ENCODE measurements at places on chromosomes 13 and 19.
A peak's percentile ranks its signal among the peaks of the same experiment; 100 is the strongest.

- no peak for DNase-seq
Observed at GRCh38 chr19:10646456-10647159, 7.5 kb upstream of the ILF3 start.

DNA sequence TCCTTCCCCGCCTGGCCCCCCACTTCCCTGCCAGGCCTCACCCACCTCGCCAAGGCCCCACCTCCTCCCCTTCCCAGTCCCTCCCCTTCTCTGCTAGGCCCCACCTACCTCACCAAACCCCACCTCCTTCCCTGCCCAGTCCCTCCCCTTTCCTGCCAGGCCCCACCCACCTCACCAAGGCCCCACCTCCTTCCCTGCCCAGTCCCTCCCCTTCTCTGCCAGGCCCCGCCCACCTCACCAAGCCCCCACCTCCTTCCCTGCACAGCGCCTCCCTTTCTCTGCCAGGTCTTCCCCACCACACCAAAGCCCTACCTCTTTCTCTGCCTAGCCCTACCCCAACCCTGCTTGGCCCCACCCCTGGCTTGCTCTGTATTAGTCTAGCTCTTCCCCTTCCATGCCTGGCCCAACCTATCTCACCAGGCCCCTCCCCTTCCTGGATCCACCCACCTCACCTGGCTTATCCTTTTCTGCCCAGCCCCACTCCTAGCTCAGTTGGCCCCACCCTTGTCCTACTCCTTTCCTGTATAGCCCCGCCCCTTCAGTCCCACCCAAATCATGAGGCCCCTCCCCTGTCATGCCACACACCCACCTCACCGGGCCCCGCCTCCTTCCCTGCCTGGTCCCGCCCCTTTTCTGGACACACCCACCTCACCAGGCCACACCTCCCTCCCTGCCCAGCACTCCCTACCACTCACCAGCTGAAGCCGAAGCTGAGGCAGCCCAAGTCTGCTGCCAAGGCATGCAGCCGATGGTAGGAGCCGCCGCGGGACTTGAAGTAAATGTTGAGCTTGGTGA lies 16.2 kb downstream of the CERS1 start:
- DNase-seq, result no peak

DNA sequence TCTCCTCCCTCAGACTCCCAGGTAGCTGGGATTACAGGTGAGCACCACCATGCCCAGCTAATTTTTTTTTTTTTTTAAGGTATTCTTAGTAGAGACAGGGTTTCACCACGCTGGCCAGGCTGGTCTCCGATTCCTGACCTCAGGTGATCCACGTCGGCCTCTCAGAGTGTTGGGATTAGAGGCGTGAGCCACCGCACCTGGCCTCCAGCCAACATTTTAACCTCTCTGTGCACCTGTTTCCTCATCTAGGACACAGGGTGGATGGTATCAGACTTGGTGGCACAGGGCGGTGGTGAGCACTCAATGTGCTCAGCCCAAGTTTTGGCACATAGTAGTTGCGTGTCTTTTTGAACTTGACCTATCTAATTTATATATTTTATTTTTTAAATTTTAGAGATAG lies 12.5 kb downstream of the APBA3 start:
- no peak for DNase-seq

GRCh38 chr19:10699650-10700335 lies 1.4 kb upstream of the QTRT1 start:
- peak; percentile 52 for DNase-seq

DNA sequence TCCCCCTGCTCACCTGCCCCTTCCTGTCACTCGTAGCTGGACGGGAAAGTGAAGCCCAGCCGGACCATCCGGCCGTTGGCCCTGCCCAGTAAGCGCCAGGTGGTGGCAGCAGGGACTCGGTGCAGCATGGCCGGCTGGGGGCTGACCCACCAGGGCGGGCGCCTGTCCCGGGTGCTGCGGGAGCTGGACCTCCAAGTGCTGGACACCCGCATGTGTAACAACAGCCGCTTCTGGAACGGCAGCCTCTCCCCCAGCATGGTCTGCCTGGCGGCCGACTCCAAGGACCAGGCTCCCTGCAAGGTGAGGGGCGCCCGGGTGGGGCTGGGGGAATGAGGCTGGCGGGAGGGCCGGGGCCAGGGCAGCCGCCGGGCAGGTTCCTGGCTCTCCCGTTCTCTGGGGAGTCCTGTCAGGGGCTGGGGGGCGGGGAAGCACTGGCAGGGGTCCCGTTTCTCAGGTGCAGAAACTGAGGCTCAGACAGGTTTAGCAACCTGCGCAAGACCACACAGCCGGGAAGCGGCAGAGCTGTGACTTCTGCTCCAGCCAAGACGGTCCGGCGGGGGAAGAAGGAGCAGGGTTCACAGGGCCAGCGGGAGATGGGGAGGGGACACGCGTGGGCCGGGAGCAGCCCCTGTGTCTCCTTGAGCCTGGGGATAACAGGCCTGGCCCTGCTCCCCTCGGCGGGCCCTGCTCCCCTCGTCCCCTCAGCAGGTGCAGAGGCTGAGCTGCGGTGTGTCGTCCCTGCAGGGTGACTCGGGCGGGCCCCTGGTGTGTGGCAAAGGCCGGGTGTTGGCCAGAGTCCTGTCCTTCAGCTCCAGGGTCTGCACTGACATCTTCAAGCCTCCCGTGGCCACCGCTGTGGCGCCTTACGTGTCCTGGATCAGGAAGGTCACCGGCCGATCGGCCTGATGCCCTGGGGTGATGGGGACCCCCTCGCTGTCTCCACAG lies 5.3 kb downstream of the GZMM start:
- no peak for DNase-seq

DNA sequence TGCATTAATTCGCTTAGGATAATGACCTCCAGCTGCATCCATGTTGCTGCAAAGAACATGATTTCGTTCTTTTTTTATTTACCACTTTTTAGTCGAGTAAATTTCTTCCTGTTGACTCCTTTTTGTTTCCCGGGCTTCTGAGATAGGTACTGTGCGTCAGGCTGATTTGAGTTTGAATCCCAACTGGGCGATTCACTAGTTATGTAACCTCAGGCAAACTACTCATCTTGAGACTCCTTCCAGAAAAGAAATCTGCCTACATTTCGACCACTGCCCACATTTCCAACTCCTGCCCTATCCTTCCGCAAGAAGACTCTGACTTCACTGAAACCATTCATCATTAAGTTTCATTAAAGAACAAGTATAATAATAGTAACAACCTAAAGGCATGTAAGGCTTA lies 8.2 kb downstream of the SCEL start:
- no peak for DNase-seq

DNA sequence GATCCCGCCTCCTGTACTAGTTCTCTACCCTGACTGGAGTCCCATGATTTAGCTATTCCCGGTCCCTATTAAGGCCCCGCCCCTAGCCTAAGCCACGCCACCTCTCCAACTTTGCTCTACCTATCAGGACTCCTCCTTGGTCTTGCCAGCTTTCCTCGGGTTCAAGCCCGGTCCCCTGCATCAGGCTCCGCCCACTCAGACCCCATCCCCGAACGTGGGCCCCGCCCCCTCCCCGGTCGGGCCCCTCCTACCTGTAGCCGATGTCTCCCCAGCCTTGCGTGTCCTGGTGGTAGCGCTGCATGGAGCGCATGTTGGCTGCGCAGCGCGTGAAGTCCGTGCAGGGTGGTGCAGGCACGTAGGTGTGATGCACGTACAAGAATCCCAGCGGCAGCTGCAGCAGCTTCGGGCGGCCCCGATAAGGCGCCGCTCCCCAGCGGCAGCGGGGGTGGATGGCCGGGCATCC lies 7.3 kb upstream of the RASAL3 start:
- no peak for DNase-seq

- peak; percentile 86 for DNase-seq
Observed at GRCh38 chr19:35740423-35741202, 1.6 kb downstream of the IGFLR1 start.

DNA sequence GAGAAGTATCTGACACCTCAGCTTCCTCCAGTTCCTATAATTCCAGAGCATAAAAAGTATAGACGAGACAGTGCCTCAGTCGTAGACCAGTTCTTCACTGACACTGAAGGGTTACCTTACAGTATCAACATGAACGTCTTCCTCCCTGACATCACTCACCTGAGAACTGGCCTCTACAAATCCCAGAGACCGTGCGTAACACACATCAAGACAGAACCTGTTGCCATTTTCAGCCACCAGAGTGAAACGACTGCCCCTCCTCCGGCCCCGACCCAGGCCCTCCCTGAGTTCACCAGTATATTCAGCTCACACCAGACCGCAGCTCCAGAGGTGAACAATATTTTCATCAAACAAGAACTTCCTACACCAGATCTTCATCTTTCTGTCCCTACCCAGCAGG lies 3.1 kb downstream of the KLF5 start:
- no peak for DNase-seq

GRCh38 chr13:35345992-35346391 lies 130.5 kb downstream of the MAB21L1 start:
- no peak for DNase-seq

- DNase-seq, result no peak
Observed at GRCh38 chr13:66036024-66036614, 1194.0 kb downstream of the PCDH9 start.

Data from stimulated activated CD4-positive, alpha-beta T cell treated with anti-CD3 and anti-CD28 coated beads, Interleukin-1b, Interleukin-23, amount 100 ng/mL, for 1 hour (primary cell).